ENCODE measurements at places on chromosomes 6 and 20. TPM values are rescaled to one million over a fixed set of nuclear protein-coding genes. Genes with fewer than 3 reads are reported as not detected.

Gene CPXM1
- 39.6 TPM for total RNA-seq

Gene SLC24A3
- not detected for total RNA-seq

Gene CNBD2
- 5.6 TPM for total RNA-seq

Gene LY6G6F
- not detected for total RNA-seq

Gene SIRPD
- total RNA-seq: not detected

Gene FKBP1C
- 0.58 TPM for total RNA-seq

Gene ALDH8A1
- 0.14 TPM for total RNA-seq

Gene SLA2
- not detected for total RNA-seq

Gene KIAA1755
- total RNA-seq: 0.06 TPM

Gene EPB41L1
- total RNA-seq: 17.4 TPM

Gene VSX1
- total RNA-seq: not detected

Gene CGAS
- total RNA-seq: 18.2 TPM

Gene TCP11
- total RNA-seq: not detected

Gene ASIP
- not detected for total RNA-seq

GRCh38 chr20:23032056-23032749 is 2.9 kb upstream of the SSTR4 start:
- no peak for DNase-seq

- no peak for DNase-seq
These were observed 47.5 kb upstream of the CDH22 start for GRCh38 chr20:46355778-46356177.

DNA sequence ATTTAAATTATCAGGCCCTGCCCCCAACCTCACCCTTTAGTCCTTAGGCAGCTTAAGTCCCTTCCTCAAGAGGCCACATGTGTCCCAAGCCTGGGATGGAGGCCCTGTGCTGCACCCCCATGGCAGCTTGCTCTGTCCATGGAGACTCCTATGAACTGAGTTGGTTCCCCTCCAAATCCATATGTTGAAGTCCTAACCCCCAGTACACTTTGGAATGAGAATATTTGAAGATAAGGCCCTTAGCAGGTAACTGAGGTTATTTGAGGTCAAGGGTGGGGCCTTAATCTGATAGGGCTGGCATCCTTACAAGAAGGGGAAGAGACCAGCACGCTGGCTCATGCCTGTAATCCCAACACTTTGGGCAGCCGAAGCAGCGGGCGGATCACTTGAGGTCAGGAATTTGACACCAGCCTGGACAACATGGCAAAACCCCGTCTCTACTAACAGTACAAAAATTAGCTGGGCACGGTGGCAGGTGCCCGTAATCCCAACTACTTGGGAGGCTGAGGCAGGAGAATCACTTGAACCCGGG is 6.7 kb upstream of the BEND3 start:
- DNase-seq: no peak

GRCh38 chr20:21862259-21862946 is 156.9 kb downstream of the PAX1 start:
- DNase-seq: no peak

DNA sequence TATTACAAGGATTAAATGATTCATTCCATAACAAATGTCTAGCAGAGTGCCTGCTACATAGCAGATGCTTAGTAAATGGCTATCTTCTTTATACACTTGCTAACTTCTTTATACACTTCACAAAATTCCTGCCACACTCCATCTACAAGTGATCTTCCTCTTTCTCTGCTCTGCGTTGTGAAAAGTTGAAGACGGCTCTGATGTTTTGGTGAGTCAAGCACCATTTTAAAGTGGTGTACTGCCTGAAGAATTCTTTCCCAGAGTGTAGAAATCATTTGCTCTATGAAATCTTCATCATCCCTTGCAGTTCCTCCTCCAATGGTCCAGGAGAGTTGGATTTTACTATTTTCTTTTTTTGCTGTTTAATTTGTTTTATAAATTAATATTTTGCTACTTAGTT is 74.9 kb downstream of the TNFAIP3 start:
- no peak for DNase-seq

DNA sequence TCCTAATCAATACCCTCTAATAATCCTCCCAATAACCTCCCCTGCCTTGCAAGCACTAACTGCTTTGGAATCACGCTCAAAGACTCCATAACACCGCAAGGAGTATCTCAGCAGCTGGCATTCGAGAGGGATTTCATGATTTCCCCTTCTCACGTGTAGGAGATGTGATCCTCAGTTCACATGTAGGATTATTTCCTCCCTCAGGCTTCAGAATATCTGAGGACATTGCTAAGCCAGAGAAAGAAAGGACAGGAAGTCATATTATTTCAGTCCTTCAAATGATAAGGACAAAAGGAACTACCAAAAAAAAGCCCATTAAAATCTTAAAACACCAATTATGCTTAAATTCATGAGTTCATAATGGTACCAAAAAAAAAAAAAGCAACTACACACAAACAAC is 122.9 kb downstream of the NFATC2 start:
- no peak for DNase-seq

DNA sequence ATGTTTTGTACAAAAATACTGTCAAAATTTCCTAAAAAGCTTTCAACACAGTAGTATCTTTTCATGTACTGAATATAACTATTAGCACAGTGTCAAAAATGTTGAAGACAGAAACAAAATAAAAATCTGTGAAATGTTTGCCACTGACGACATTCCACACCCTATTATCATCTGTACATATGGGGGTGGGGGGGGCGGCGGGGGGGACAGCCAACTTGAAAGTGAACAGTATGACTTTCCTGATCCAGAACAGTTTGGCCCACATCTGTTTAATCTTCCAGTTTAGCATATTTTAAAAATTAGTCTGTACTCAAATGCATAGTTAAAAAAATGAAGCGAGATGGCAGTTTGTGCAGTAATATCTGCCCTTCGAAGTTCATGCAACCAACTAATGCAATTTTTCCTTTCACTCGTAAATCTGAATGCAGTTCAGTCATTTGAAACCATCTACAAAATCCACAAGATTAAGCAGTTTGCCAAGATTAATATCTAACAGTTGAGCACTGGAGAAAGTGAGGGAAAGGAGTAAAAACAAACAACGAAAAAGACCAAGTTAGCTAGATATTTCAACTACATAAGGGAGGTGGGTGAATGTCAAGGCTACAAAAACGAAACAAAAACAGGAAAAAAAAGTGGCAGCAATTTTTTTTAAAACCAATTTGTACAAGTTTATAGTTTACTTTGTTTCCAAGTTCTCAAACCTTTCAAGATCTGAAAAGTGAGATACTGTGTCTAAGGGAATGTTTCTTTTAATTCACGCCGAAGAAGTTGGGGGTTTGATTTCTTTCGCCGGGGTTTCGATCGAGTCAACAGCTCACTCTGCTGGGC is 1.9 kb downstream of the CITED2 start:
- DNase-seq: no peak

- DNase-seq: peak; percentile 77
These were observed 123.3 kb upstream of the COL21A1 start for GRCh38 chr6:56370561-56371211.

DNA sequence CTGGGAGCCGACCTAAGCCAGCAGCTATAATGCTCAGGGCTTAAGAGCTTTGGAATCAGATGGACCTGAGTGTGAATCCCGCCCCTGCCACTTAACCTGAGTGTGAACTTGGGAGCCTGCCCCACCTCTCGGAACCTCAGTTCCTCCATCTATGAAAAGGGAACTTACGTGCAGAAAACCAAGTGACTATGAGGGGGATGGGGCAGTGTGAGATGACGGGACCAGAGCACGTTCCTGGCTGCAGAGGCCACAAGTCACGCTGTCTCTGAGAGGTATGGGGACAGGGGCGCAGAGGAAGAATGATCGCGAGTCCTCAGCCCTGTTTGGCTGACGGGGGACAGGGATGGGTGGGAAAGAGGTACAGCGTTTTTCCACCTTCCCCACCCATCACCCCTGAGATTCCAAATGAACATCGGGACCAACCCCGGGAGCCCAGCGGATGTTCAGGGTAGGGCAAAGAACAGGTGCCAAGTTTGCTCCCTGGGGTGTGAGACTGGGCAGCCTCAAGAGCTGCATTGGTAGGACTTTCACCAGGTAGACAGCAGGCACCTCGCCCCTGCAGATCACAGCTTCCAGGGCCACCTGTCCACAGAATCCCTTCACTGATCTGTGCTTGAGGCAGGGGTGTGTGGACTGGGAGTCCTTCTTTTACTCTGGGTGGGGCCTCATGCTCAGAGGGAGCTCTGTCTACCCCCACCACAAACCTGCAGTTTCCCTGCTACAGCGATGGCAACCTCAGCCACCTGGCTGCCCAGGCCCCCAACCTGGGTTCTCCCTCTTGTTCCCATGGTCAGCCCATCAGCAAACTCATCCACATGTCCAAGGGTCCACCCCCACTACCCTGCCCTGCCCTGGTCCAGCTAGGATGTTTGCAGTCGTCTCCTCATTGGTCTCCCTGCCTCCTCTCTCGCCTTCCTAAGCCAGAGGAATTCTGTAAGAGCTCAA is 85.8 kb downstream of the CEBPB start:
- no peak for DNase-seq

GRCh38 chr20:38324159-38324558 is 20.2 kb downstream of the BPI start:
- no peak for DNase-seq

DNA sequence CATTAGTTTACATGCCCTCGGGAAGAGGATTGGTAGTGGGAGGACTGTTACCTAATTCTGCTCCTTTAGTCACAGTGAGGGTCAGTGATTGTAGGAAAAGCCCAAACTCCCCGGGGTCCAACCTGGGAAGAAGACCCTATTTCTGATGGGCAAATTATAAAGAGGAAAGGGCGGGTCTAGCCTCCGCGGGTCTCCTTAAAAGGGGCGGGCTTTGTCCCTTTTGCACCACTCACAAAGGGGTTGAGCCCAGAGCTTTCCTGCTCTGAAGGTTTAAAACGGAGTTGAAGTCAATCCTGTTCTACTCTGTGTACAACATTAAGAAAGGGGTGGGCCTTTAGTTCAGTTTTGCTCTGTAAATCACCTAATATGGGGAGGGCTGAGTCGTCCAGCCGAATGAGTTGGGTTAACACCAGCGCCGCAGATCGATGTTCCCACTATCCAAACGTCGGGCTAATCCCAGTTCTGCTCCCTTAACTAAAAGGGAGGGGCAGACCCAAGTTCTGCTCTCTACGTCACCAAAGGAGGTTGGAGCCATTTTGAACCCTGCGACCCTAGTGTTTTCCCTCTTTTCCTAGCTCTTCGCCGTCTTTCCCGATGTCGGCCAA is 920 bp upstream of the RNF5 start:
- no peak for DNase-seq

GRCh38 chr20:43029176-43029575 is 160.5 kb downstream of the PTPRT start:
- DNase-seq: no peak

GRCh38 chr20:51871943-51872342 is 69.6 kb upstream of the SALL4 start:
- DNase-seq: no peak

GRCh38 chr6:79064635-79065034 is 13.4 kb downstream of the PHIP start:
- DNase-seq: no peak

GRCh38 chr6:19827247-19827646 is 9.9 kb upstream of the ID4 start:
- no peak for DNase-seq

- no peak for DNase-seq
These were observed 13.6 kb upstream of the MARCKS start for GRCh38 chr6:113843500-113844073.

DNA sequence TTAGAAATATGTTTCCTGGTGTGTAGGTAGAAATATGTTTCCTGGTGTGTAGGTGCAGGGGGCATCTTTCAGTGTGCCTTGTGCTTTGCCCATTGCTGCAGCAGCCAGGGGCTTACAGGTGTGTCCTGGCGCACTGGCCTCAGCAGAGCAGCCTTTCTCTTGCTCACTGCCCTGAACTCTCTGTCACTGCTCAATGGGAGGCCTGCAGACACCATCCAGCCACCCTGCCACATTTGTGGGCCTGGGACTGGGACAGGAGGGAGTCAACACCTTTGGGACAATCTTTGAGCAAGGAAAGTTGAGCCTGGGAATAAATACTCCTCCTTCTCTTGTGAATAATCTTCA is 62.4 kb upstream of the RBM24 start:
- DNase-seq: no peak

DNA sequence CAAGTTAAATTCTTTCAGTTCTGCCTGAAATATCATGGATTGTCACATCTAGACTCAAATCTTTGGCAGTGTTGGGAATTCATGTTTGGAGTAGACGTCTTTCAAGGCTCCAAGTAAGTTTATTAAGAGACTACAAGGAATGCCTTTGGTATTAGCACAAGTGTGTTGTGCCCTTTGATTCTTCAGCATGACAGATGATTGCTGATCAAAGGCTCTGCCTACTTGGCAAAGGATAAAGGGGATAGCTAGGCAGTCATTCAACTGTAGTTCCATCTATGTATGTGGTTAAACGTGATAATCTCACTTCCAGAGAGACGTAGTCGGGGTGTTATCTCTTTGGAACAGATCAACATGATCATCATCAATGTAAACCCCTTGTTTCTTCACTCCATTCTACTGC is 86.2 kb downstream of the SPTLC3 start:
- no peak for DNase-seq

GRCh38 chr6:147900247-147900830 is 391.8 kb downstream of the SAMD5 start:
- no peak for DNase-seq

DNA sequence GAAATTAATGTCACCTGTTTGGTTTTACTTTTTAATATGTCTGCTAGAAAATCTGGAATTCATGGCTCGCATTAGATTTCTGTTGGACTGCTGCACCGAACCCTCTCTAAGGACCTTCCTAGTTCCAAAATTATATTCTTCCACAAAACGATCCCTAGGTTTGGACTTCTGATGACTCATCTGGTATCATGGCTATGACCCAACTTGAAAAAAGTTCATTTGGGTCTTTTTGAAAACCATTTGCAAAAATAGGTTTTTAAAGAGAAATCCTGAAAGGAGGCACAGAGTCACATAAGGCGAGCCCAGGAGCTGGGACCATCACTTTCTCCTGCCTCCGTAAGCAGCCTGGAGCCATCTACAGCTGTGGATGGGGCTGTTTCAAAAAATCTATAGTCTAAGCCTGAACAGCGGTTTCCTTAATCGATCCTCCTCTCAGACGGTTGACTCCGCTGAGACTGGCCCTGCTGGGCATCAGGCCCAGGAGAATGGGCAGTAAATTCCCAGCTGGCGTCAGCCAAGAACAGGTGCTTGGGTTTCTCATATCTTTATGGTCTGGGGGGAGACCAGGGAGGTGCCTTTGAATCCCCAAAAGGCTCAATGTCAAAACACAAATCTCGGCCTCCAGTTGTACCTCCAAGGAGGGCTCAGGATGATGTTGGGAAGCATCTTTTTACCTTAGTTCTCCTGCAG is 44.6 kb downstream of the SLC24A3 start:
- DNase-seq: no peak

GRCh38 chr6:110859335-110859792 is 15.2 kb upstream of the AMD1 start:
- DNase-seq: no peak

DNA sequence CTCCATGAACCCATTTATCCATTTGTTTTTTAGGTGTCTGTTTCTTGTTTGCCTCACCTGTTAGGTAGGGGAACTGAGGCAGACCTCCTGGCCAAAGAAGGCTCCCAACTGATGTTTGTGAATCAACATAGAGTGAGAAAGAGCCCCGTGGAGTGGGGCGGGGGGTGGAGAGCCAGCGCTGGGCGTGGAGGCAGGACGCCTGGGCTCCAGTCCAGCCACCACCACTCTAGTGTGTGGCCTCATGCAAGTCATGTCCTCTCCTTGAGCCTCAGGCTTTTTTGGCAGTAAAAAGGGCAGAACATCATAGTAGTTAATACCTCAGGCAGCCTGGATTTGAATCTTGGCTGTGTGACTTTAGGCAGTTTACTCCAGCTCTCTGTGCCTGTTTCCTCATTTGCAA is 42.2 kb upstream of the SCRT2 start:
- DNase-seq: no peak

- DNase-seq: no peak
These were observed 226.5 kb downstream of the BTBD9 start for GRCh38 chr6:38413102-38413800.

Measured in epithelial cell of proximal tubule (primary cell).